Breast epithelium (tissue), 4 donors: ENCODE measurements at places on chromosomes 3 and 15. TPM values are rescaled to one million over a fixed set of nuclear protein-coding genes. Genes with fewer than 3 reads are reported as not detected.

Gene HOMER2
- total RNA-seq, result 77.7 TPM

Gene CSPG5
- total RNA-seq, result 0.44 TPM

Gene PCOLCE2
- 178 TPM for total RNA-seq

Gene ZNF501
- total RNA-seq, result 4.9 TPM

Gene C2CD4A
- 0.66 TPM for total RNA-seq

Gene SPINT1
- total RNA-seq, result 134 TPM

Gene CCDC13
- 2.9 TPM for total RNA-seq

Gene CD80
- total RNA-seq, result 1.6 TPM

Gene ISLR
- 49.2 TPM for total RNA-seq

Gene PROS1
- total RNA-seq, result 65.7 TPM

Gene GOLGA8Q
- 0.59 TPM for total RNA-seq

Gene CHRNA3
- not detected for total RNA-seq

Gene CD96
- 8.2 TPM for total RNA-seq

Gene SLC28A1
- 0.59 TPM for total RNA-seq

Gene GOLGA8H
- total RNA-seq, result 0.16 TPM

Gene SNTN
- not detected for total RNA-seq

Gene USP19
- total RNA-seq, result 57.2 TPM

Gene GOLGA6B
- not detected for total RNA-seq

Gene WDR49
- total RNA-seq, result 1.9 TPM

Gene RCN2
- total RNA-seq, result 40.6 TPM

Gene MOBP
- under 0.01 TPM for total RNA-seq

Gene CHRNB4
- total RNA-seq, result not detected

Gene RAD51
- total RNA-seq, result not detected
